ENCODE measurements at places on chromosomes 2 and 18.

- DNase-seq = no peak
These were observed 69.5 kb downstream of the EVA1A start for GRCh38 chr2:75491129-75491753.

- no peak for DNase-seq
These were observed 200.5 kb downstream of the KLHL29 start for GRCh38 chr2:23585273-23586170.

DNA sequence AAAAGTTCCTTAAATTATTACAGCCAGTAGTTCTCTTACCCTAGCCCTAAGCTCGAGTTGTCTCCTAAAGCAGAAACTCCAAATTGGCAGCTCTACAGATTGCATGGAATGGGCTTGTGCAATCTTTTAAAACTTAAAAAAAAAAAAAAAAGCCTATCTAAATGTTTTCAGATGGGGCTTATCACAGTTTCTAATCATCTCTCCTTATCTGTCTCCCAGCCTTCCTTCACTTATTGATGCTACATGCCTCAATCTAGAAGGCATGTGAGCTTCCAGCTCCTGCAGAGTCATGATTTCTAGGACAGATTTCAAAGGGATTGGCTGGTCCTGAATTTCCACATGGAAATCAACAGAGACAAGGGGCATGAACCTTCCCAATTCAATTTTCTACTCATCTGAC lies 33.1 kb upstream of the PELI1 start:
- DNase-seq = no peak

GRCh38 chr2:216519154-216519762 lies 20.6 kb downstream of the RPL37A start:
- DNase-seq = peak; percentile 37

DNA sequence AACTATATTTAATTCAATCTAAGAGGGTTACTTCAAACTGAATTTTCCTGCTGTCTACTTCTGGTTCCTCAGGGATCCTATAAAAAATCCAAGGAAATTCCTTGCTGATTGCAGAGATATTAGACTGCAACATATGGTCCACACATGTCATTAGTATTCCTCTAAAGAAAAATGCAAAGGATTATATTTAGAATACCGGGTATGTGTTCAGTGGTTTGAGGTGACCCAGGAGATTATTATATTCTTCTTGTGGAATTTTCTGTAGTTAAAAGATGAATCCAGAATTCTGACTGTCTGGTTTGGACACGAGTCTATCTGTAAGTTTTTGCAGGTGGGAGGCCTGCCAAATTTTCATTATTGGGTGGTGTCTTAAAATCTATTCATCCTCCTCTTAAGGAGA lies 18.2 kb downstream of the HOXD1 start:
- no peak for DNase-seq
